ENCODE measurements at places on chromosomes 1 and 21. TPM values are rescaled to one million over a fixed set of nuclear protein-coding genes. Genes with fewer than 3 reads are reported as not detected.

The AMY1B gene
- not detected for total RNA-seq

- H3K27me3 ChIP-seq = no peaks in the 10 kb centered on the region
- no peaks in the 10 kb centered on the region for H3K36me3 ChIP-seq
- no peak for DNase-seq
- H3K27ac ChIP-seq = no peak overlapping the region
Observed at GRCh38 chr1:230794431-230794830, 47.2 kb downstream of the CAPN9 start.

The SEMA4A gene
- 2.3 TPM for total RNA-seq

- no peaks in the 10 kb centered on the region for H3K27me3 ChIP-seq
- no peaks in the 10 kb centered on the region for H3K36me3 ChIP-seq
- H3K4me3 ChIP-seq = no peak overlapping the region
- DNase-seq = no peak
Observed at GRCh38 chr1:80064524-80064923, 1058.0 kb upstream of the ADGRL4 start.

GRCh38 chr1:216617081-216617875 lies 106.0 kb downstream of the ESRRG start:
- no peak overlapping the region for H3K4me3 ChIP-seq
- no peaks in the 10 kb centered on the region for H3K4me1 ChIP-seq
- peak overlapping the region; percentile 49 for H3K27ac ChIP-seq
- H3K27me3 ChIP-seq = no peaks in the 10 kb centered on the region
- no peaks in the 10 kb centered on the region for H3K36me3 ChIP-seq

The DIRAS3 gene
- total RNA-seq = 0.39 TPM

GRCh38 chr1:91031081-91031480 lies 9.2 kb upstream of the ZNF644 start:
- no peak overlapping the region for H3K4me3 ChIP-seq
- H3K27ac ChIP-seq = no peak overlapping the region
- no peaks in the 10 kb centered on the region for H3K36me3 ChIP-seq
- DNase-seq = no peak
- H3K27me3 ChIP-seq = no peaks in the 10 kb centered on the region

The TESK2 gene
- 2.2 TPM for total RNA-seq

GRCh38 chr1:207073906-207074820 lies 14.5 kb upstream of the C4BPB start:
- H3K27me3 ChIP-seq = no peaks in the 10 kb centered on the region
- no peak overlapping the region for H3K27ac ChIP-seq
- no peak for DNase-seq
- H3K36me3 ChIP-seq = peaks cover 2% of the 10 kb centered on the region
- no peak overlapping the region for H3K4me3 ChIP-seq

GRCh38 chr1:220631238-220631815 lies 58.8 kb upstream of the C1orf115 start:
- no peaks in the 10 kb centered on the region for H3K36me3 ChIP-seq
- no peaks in the 10 kb centered on the region for H3K27me3 ChIP-seq
- no peak overlapping the region for H3K4me3 ChIP-seq
- DNase-seq = no peak

DNA sequence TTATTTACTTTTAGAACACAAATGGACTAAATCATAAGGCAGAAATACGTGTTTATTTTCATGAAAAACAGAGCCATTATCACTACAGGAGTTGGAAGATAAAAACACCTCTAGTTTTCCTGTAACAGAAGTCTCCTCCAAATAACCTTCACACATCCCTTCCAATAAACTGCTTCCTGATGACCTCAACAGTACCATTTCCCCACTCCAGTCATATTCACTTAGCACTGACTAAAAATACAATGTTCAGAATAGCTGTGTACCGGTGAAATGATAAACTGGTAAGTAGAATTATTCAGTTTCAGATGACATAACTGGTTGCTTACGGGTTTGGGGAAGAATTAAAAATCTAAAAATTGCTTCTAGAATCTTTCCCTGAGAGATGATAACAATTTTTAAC lies 137.9 kb downstream of the DENND1B start:
- no peaks in the 10 kb centered on the region for H3K4me1 ChIP-seq
- no peak overlapping the region for H3K4me3 ChIP-seq
- no peak for DNase-seq
- H3K27ac ChIP-seq = no peak overlapping the region
- no peaks in the 10 kb centered on the region for H3K27me3 ChIP-seq

The DCST2 gene
- 0.19 TPM for total RNA-seq

DNA sequence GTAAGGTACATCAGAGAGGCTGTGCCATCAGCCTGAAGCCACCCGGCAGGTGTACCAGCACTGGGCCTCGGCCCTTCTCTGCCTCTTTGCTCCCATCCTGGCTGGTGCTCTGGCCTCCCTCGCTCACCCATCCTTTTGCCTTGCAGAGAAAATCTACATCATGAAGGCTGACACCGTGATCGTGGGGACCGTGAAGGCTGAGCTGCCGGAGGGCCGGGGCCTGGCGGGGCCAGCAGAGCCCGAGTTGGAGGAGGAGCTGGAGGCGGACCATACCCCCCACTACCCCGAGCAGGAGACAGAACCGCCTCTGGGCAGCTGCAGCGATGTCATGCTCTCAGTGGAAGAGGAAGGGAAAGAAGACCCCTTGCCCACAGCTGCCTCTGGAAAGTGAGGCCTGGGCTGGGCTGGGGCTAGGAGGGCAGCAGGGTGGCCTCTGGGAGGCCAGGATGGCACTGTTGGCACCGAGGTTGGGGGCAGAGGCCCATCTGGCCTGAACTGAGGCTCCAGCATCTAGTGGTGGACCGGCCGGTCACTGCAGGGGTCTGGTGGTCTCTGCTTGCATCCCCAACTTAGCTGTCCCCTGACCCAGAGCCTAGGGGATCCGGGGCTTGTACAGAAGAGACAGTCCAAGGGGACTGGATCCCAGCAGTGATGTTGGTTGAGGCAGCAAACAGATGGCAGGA lies 24.5 kb upstream of the TNFRSF1B start:
- no peak for DNase-seq
- H3K27ac ChIP-seq = no peak overlapping the region
- H3K4me1 ChIP-seq = peaks cover 6% of the 10 kb centered on the region
- no peaks in the 10 kb centered on the region for H3K27me3 ChIP-seq

- peak; percentile 39 for DNase-seq
- H3K4me1 ChIP-seq = peaks cover 11% of the 10 kb centered on the region
- H3K4me3 ChIP-seq = no peak overlapping the region
- H3K27me3 ChIP-seq = no peaks in the 10 kb centered on the region
- peak overlapping the region; percentile 9 for H3K27ac ChIP-seq
Observed at GRCh38 chr1:23638188-23638619, 53.4 kb upstream of the RPL11 start.

The PRUNE1 gene
- 30.2 TPM for total RNA-seq

GRCh38 chr1:22375601-22376000 lies 76.0 kb upstream of the ZBTB40 start:
- H3K27ac ChIP-seq = no peak overlapping the region
- no peak overlapping the region for H3K4me3 ChIP-seq
- H3K4me1 ChIP-seq = no peaks in the 10 kb centered on the region
- H3K27me3 ChIP-seq = peaks cover 7% of the 10 kb centered on the region
- DNase-seq = peak; percentile 24

- no peak overlapping the region for H3K27ac ChIP-seq
- H3K4me1 ChIP-seq = no peaks in the 10 kb centered on the region
- H3K4me3 ChIP-seq = no peak overlapping the region
- no peaks in the 10 kb centered on the region for H3K36me3 ChIP-seq
- no peak for DNase-seq
Observed at GRCh38 chr1:81824759-81825158, 24.0 kb downstream of the ADGRL2 start.

The LDLRAD1 gene
- total RNA-seq = not detected

GRCh38 chr1:39189592-39190041 lies 14.9 kb upstream of the MACF1 start:
- peaks cover 48% of the 10 kb centered on the region for H3K4me1 ChIP-seq
- no peak for DNase-seq
- no peaks in the 10 kb centered on the region for H3K36me3 ChIP-seq
- H3K27ac ChIP-seq = peak overlapping the region; percentile 19

DNA sequence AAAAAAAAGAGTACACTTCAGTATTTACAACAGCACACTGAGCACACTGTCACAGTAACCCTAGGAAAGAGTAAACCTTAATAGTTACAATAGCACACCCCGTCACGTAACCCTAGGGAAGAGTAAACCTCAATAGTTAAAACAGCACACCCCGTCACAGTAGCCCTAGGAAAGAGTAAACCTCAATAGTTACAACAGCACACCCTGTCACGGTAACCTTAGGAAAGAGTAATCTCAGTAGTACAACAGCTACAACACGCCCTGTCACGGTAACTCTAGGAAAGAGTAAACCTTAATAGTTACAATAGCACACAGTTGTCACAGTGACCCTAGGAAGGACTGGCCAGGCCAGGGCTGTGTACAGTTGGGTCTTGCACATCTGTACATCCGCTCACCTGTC lies 3.0 kb downstream of the CDK11A start:
- no peak for DNase-seq
- H3K4me3 ChIP-seq = no peak overlapping the region
- H3K36me3 ChIP-seq = peaks cover 45% of the 10 kb centered on the region
- no peaks in the 10 kb centered on the region for H3K27me3 ChIP-seq
- peaks cover 2% of the 10 kb centered on the region for H3K4me1 ChIP-seq

The PLA2G2A gene
- 9.6 TPM for total RNA-seq

DNA sequence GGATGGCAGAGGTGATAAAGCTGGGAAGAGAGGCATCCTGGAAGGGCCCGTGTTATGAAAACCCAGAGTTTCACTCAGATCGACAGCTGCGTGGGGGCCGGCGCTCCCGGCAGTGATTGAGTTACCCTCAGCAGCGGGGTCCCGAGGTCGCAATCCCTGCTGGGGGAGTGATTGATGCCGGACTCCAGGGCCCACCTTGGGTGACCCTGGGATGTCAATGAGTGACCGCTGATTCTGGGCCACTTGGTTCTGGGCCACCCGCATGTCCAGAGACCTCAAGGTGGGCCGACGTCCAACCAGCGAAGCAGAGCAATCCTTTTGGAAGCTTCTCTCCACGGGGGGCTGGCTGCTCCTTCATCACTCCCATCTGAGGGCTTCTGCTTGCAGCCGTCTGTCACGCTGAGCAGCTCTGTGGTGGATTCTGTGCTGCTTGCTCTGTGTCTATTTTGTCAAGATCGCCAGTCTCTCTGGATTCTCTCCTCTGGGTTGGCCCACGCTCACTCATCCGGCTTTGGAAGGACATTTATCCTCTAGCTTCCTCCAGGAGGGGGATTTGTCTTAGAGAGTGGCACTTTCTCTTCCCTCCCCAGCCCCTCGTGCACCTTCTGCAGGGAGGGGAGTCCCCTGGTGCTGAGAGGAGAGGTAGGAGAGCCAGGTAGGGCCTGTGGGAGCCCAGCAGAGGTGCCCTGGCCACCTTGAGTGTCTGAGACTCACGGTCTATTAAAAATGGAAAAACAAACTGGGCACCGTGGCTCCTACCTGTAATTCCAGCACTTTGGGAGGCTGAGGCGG lies 110.9 kb upstream of the C1orf174 start:
- no peak overlapping the region for H3K4me3 ChIP-seq
- no peak overlapping the region for H3K27ac ChIP-seq
- DNase-seq = no peak
- no peaks in the 10 kb centered on the region for H3K36me3 ChIP-seq

The NBPF6 gene
- not detected for total RNA-seq

The PTGFR gene
- 0.32 TPM for total RNA-seq

GRCh38 chr1:201006450-201006849 lies 17.1 kb downstream of the KIF21B start:
- H3K4me3 ChIP-seq = no peak overlapping the region
- no peaks in the 10 kb centered on the region for H3K4me1 ChIP-seq
- no peaks in the 10 kb centered on the region for H3K27me3 ChIP-seq
- no peak overlapping the region for H3K27ac ChIP-seq
- no peak for DNase-seq
- H3K36me3 ChIP-seq = no peaks in the 10 kb centered on the region

DNA sequence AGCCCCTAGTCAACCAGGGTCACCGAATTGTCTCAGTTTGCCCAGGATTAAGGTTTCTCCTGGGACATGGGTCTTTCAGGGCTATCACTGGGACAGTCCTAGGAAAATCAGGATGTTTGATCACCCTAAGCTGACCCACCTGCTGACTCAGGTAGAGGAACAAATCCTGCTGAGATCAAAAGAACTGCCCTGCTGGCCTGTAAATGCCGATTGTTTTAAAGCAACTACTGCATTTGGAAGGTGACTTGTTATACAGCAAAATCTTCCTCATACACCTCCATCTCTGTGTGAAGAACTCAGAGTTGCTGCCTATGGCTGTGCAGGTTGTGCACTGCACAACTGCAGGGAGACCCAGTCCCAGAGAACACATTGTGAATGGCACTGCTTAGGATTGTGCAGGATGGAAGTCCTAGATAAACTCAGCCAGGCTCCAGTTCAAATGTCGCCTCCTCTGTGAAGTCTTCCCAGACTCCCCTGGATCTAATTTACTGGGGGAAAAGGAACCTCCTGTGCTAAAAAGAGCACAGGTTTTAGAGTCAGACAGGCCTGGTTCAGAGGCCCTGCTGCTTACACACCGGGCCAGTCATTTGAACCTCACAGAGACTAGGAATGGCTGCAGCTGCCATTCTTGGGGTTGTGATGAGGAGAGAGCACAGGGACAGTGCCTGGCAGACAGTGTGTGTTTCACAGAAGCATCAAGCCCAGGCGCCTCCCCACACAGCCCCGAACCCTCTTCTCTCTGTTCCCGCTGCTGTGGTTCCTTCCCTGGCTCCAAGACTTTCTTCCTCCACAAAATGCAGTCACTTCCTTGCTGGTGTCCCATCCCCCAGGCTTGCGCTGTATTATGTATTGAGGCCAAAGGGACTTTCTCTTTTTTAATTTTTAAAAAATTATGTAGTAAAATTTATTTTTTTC lies 23.2 kb upstream of the LRP8 start:
- no peaks in the 10 kb centered on the region for H3K36me3 ChIP-seq
- no peak overlapping the region for H3K27ac ChIP-seq
- H3K4me3 ChIP-seq = no peak overlapping the region
- no peak for DNase-seq
- no peaks in the 10 kb centered on the region for H3K4me1 ChIP-seq
- no peaks in the 10 kb centered on the region for H3K27me3 ChIP-seq

The PI4KB gene
- total RNA-seq = 51.9 TPM

DNA sequence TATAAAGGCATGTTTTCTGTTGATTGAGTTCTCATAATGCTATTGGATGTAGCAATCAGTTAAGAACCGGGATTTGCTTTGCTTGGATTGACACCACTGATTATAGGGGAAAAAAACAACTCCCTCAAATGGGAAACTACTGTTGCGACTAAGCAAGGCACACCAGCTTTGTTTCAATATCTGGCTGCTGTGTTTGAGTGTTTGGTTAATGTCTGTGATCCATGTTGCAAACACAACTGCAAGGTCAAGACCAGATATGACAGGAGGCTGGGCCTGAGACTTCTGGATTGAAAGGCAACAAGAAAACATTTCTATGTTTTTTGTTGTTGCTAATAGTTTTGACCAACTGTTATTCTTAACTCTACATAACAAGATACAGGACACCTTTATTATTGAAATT lies 50.7 kb downstream of the MTR start:
- no peaks in the 10 kb centered on the region for H3K4me1 ChIP-seq
- H3K27me3 ChIP-seq = no peaks in the 10 kb centered on the region
- H3K27ac ChIP-seq = no peak overlapping the region
- H3K4me3 ChIP-seq = no peak overlapping the region

- DNase-seq = no peak
- no peak overlapping the region for H3K27ac ChIP-seq
- no peak overlapping the region for H3K4me3 ChIP-seq
- no peaks in the 10 kb centered on the region for H3K36me3 ChIP-seq
- no peaks in the 10 kb centered on the region for H3K27me3 ChIP-seq
Observed at GRCh38 chr21:25385911-25386474, 221.3 kb downstream of the MRPL39 start.

The FCAMR gene
- not detected for total RNA-seq
